ENCODE measurements at places on chromosomes 12 and 14. TPM values are rescaled to one million over a fixed set of nuclear protein-coding genes. Genes with fewer than 3 reads are reported as not detected.

DNA sequence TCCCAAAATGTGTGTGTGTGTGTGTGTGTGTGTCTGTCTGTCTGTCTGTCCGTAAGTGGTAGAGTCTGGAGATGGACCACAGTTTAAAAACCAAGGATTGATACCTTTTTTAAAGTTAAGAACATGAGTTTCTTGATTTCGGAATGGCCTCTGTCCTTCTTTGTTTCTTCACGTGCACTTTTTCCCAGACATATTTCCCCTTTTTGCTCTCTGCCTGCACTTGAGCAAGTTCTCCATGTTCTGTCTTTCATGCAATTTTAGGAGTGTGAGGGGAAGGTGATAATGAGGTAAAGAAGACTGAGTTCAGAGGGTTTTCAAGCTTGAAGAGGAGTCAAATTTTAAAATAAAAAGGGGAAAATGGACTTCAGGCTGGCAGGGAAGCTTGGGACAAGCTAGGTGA, 12.7 kb downstream of the OLR1 start:
- ATAC-seq: no peak

- ATAC-seq: no peak
Observed at GRCh38 chr12:6860116-6860515, 7.2 kb upstream of the TPI1 start.

DNA sequence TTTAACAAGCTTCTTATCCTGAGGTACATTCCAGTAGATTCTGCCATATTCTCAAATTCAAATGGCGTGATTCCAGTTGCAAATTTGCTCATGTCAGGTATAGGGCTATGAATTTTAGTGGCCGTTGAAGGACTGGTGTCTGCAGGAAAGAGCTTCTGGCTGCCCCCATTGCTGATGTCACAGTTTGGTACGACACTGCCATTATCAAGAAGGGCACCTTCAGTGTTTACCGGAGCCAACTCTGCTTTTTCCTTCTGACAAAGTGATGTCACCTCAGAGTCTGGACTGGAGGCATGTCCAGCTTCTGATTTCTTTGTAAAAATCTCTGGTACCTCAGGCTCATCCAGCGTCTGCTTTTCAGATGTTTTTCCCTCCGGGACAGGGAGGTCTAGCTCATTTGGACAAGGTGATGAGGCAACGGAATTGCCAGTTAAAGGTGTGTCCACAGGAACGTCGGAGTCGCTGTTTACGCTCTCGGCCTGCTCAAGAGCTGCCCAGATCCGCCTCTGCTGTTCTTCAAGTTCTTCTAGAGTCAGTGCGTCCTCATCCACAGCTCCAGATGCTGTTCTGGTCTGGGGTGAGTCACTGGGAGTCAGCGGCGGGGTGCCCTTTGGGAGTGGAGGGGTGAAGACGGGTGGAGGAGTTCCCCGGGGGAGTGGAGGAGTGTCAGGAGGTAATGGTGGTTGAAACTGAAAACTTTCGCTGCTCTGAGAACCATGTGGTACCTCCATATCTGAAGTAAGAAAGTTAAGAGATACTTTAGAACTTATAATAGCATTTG, 27.0 kb downstream of the ZCCHC8 start:
- peak; percentile 13 for ATAC-seq

GRCh38 chr14:101596742-101597141, 35.4 kb downstream of the DIO3 start:
- no peak for ATAC-seq

GRCh38 chr14:79584679-79585078, 626.6 kb downstream of the DIO2 start:
- ATAC-seq: no peak

DNA sequence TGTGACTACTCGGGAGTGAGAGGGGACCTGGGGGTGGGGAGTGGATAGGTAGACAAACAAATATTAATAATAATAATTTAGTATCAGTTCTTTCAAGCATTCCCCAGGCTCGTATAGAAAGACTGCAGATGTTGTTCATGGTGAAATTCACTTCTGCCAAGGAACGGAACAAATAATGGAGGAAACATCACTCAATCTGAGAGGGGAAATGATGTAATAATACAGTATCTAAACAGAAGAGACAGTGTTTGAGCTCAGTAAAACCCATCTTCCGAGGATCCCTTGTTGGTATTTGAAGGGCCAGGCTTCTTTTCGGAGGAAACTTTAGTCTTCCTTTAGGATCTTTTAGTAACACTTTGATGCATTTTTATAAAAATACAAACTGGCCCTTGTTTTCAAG, 114.2 kb downstream of the KCNK10 start:
- ATAC-seq: no peak

DNA sequence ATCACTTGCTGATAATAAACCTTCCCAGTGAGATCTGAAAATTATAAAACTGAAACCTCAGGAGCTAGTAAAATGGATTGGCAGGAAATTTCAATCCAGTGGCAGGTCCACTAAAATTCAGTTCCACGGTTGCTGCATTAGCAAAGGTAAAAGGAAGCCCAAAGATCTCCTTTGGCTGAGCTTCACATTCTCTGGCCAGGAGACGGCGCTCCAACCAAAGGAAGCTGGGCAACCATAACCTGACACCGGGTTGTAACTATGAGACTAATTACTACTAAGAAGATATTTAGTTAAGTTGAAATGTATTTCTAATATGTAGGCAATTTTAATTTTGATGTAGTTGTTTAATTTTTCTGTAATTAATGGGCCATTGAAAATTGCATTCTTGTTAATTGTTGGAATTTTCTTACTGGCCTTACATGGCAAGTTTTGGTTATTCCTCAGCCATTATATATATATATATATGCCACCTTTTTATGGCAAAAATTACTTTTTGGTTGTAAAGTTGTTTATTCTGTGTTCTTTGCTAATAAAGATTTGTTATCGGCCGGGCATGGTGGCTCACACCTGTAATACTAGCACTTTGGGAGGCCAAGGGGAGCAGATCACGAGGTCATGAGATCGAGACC, 17.0 kb downstream of the OR8S1 start:
- no peak for ATAC-seq

GRCh38 chr14:104328607-104329006, 190.2 kb downstream of the KIF26A start:
- ATAC-seq: no peak

- ATAC-seq: no peak
Observed at GRCh38 chr14:64574371-64575107, 24.8 kb downstream of the PPP1R36 start.

- ATAC-seq: no peak
Observed at GRCh38 chr14:102625564-102626296, 33.3 kb downstream of the RCOR1 start.

GRCh38 chr14:97180304-97181200, 383.4 kb downstream of the VRK1 start:
- no peak for ATAC-seq

DNA sequence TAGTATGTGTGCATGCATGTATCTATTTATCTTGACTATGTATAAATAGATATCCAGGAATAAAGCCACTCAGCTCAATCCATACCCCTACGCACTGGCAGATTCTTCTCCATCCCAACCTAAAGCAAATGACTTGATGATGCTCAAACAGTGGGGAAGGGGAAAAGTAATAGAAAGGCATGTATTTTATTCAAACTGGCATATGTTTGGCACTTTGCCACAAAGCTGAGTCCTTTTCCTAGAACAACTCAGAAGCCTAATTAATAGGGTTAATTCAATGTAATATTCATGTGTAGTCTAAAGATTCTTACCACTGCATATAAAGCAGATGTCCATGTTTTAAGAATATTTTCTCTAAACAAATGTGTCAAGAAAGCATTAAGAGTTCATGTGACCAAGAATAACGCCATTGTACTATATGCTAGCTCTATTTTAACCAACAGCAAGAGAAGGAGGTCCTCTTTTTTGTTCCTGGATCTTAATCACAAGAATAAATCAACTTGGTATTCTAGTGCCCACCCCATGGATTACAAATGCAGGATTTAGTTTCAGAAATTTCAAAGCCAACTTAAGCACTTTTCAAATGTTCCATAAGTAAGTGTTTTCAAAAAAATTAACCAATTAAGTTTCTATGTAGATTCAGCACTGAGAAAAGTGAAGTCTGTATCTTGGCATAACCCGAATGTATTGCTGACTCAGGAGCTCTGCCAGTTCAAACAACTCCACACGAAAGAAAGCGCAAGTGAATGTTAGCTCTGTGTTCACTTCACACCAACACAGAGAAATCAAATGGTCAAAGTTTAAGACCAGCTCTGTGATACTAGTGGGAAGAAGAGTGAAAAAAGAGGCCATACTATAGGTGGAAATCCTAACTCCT, 233.6 kb downstream of the MED13L start:
- no peak for ATAC-seq

- ATAC-seq: peak; percentile 9
Observed at GRCh38 chr12:124021007-124021406, 48.0 kb downstream of the ZNF664 start.

- no peak for ATAC-seq
Observed at GRCh38 chr12:131735476-131736445, 24.9 kb downstream of the SFSWAP start.

DNA sequence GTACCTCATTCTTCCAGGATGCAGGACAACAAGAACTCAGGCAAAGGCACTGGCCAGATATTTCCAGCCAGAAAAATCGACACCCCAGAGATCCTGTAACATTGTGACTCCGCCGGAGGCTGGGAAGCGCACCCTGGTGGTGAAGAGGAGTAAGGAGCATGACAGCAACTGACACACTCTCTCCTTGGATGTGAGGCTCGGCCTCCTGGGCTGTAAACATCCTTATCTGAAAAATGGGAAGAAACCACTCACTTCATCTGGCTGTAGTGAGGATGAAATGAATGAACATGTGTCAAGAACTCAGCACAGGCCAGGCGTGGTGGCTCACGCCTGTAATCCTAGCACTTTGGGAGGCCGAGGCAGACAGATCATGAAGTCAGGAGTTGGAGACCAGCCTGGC, 27.5 kb downstream of the TCHP start:
- ATAC-seq: no peak

Gene NPAS3
- 1.9 TPM for total RNA-seq

Gene CCDC196
- not detected for total RNA-seq

Gene KIF21A
- 7.3 TPM for total RNA-seq

Gene IKZF4
- total RNA-seq: 5.8 TPM

Gene SLC10A1
- total RNA-seq: not detected

Gene PRKCH
- total RNA-seq: 26.0 TPM

Gene FAM181A
- total RNA-seq: not detected

Gene TSHR
- 0.08 TPM for total RNA-seq

Gene CCDC85C
- 24.7 TPM for total RNA-seq

Gene MMP19
- 9.1 TPM for total RNA-seq

Measured in gastroesophageal sphincter (tissue), 4 donors.